Esophagus mucosa (tissue), 1 donor: ENCODE measurements at places on chromosomes 7 and 10.

DNA sequence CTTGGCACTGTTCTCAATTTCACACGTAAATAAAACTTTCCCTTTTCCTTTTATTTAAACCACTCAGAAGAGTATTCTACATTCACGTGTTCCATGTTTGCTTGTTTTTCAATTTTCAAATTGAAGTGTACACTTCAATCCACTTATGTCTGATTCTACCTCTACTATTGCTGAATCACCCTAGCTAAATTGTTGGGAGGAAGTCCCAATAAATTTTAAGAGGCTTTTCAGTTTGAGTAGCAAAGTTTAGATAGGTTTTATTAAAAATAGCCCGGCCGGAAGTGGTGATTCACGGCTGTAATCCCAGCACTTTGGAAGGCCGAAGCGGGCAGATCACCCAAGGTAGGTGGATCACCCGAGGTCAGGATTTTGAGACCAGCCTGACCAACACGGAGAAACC is 1414.7 kb upstream of the CELF2 start:
- no peak for ATAC-seq

DNA sequence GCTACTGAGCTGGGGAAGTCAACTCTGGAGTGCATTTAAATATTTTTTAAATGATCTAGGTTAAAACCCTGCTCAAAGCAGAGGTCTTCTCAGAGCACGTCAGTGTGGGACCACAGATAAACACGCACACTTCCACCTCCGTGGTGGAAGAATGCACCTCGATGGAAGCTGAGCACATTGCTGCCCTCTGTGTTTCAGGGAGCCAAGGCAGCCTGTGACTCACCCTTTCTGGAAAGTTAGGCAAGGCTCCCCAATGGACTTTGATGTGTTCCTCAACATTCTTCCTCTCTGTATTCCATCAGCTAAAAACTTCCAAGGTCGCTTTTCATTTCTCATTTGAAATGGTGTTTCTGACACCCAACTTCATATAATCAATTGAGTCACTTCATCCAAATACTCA is 170.8 kb upstream of the KMT2E start:
- ATAC-seq, result no peak

- ATAC-seq, result no peak
Measured at GRCh38 chr10:37478381-37478780, 353.0 kb downstream of the ANKRD30A start.

DNA sequence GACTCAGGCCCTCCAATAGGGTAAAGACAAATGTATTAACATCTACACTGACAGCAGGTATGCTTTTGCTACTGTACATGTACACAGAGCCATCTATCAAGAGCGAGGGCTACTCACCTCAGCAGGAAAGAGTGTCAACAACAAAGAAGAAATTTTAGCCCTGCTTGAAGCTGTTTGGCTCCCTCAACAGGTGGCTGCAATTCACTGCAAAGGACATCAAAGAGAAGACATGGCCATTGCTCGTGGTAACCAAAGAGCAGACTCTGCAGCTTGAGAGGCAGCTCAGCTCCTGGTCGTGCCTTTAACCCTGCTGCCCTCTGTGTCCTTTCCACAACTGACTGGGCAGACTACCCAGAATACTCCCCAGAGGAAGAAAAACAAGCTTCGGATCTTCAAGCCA is 5.1 kb downstream of the AKR1B15 start:
- ATAC-seq, result no peak

GRCh38 chr10:129438024-129438423 is 29.0 kb upstream of the MGMT start:
- no peak for ATAC-seq

GRCh38 chr7:27532314-27532713 is 130.4 kb downstream of the HIBADH start:
- ATAC-seq, result no peak

DNA sequence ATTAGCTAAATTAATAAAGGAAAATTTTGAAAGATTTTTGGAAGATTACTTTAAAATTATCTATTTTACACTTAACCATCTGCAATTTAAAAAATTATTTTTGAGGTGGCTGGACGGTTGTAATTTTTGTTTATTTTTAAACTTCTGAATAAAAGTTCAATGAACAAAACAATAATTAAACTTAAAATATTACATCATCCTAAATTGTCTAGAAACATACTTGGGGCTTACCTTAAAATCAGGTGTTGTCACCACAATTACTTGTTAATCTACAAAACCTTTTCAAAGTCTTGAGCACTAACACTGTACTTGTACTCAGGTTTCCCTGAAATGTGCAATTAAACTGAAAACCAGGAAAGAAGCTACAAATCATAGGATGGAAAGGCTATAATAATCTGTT is 328.3 kb downstream of the NXPH1 start:
- no peak for ATAC-seq

GRCh38 chr7:89681448-89681847 is 472.8 kb upstream of the STEAP1 start:
- no peak for ATAC-seq

DNA sequence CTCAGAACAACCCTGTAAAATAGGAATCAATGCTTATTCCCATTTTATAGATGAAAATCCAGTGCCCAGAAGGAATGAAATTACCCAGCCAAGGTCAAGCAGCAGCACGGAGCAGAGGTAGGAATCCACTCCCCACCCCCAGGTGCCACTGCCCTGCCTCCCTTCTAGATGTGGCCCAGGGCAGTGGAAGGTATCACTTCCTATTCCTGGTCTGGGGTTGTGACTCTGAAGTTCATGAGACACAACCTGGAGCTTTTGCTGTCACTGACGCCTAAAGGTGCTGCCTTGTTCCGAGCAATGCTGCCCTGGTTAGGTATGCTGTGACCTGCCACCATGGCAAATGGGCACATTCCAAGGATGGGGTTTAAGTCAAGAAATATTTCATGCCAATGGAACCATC is 53.6 kb downstream of the PIK3AP1 start:
- no peak for ATAC-seq
